ENCODE measurements at places on chromosomes 7 and 10.

- no peak for DNase-seq
Measured at GRCh38 chr10:44752451-44753441, 158.4 kb upstream of the TMEM72 start.

DNA sequence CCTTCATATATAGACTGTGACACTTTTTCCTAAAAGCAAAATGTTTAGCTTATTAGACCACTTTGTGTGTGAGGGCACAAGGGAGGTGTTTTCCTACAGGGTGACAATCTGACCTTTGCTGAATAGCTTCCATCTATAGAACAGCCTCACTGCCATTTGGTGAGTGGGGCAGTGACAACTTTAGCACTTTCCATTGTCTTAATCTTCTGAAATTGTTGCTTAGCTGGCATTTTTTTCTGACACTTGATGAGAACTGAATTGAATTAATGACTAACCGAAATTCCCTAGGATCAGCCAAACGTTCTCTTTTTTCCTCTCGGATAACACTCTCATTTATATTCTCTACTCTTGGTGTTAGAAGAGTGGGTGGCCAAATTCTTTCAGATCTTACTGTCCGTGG is 30.2 kb downstream of the KDM7A start:
- DNase-seq, result no peak

GRCh38 chr7:10429031-10429430 is 544.6 kb upstream of the PHF14 start:
- no peak for DNase-seq

DNA sequence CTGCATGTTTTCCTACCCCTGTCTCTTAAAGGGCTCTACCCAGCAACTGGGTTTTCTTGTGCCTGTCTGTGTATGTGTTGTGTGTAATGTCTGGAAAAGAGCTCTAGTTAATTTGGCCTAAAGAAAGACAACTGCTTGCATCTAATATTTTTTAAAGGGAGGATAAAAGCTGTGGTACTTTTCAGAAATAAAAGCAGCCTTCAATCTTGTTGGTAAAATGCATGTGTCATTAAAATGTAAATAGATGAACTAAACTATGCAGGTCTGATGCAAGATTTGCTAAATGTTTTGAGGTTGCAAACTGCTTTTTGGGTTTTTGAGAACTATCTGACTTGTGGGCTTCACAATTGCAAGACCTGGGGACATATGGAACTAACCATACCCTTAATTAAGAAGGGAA is 445.3 kb downstream of the HTR7 start:
- no peak for DNase-seq

- DNase-seq, result no peak
Measured at GRCh38 chr10:29860166-29860565, 199.2 kb downstream of the JCAD start.

DNA sequence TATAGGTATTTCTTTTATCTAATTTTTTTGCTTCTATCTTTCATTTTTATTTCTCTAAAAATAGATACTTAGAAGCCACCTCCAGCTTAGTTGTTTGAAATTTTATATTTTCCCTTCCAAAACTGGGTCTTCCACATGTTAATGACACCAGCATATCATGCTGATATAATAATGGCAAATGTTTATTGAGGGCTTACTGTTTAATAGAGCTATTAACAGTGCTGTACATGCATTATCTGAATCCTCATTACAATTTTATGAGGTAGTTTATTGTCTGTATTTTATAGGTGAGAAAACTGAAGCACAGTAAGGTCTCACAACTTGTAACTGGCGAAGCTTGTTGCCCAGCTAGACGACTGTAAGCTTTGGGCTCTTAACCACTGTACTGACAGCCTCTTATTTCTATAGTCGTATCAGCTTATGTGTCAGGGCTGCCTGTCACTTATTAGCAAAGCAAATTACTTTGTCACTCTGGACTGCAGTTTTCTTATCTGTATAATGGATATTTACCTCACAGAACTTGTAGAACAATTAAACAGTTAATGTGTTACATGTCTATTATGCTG is 51.2 kb downstream of the ANKIB1 start:
- no peak for DNase-seq

DNA sequence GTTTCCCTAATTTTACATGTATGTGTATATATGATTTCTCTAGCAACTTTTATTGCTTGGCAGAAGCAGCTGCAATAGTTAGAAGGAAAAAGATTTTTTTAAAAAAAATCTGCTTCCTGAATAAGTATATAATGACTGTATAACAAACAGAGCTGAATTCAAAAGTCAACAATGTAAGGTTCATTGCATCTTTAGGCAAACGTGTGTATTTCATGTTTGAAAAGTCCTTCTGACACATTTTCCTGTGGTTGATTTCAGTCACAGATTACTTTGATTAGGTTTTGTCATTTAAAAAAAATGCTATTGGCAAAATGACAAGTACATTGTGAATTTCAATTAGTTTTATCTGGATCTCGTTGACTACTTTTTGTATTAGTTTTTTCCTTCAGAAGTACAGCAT is 231.0 kb downstream of the CSTF2T start:
- no peak for DNase-seq

Data from left hindlimb (tissue), 1 donor.